Activated CD8-positive, alpha-beta memory T cell treated with anti-CD3 and anti-CD28 coated beads for 4 hours (primary cell): ENCODE measurements at places on chromosomes 2 and 18.

GRCh38 chr18:23972453-23972852 lies 42.1 kb upstream of the TTC39C start:
- no peak for DNase-seq

GRCh38 chr2:161250864-161251436 lies 57.3 kb upstream of the PSMD14 start:
- no peak for DNase-seq

GRCh38 chr18:55953326-55953725 lies 365.3 kb upstream of the TCF4 start:
- no peak for DNase-seq

GRCh38 chr18:62556397-62556796 lies 33.6 kb downstream of the ZCCHC2 start:
- no peak for DNase-seq

- no peak for DNase-seq
Measured at GRCh38 chr18:11960743-11961380, 20.4 kb upstream of the IMPA2 start.

DNA sequence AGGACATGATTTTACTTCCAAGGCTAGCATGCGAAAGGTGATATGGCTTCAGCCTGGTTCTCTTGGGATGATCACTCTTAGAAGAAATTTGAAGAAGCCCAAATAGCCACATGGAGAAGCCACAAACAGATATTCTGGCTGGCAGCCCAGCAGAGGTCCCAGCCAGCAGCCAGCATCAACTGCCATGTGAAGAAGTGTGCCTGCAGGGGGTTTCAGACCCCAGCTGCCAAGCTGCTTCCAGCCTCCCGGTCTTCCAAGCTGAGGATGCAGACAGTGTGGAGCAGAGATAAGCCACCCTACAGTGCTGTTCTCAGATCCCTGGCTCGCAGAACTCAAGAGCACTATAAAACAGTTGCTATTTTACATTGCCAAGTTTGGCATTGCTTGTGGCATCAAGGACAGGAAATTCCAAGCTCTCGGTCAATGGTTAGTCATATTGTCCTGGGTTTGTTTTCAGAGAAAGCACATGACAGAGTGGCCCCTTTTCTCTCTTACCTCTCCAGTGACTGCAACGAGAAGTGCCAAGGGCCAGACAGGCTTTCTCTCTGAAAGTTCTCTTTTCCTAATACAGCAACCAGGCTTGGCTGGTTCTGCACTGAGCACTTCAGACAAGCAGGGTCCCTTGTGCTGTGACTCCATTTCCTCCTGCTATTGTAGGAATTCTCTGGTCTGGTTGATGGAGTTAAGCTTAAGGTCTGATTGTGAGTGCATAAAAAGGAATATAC lies 223.7 kb downstream of the ANKRD30B start:
- no peak for DNase-seq

- no peak for DNase-seq
Measured at GRCh38 chr18:49137093-49137492, 186.3 kb upstream of the SMAD7 start.

- DNase-seq, result no peak
Measured at GRCh38 chr2:9179572-9180201, 26.9 kb upstream of the ASAP2 start.

- no peak for DNase-seq
Measured at GRCh38 chr2:28527196-28527595, 31.3 kb downstream of the PLB1 start.

DNA sequence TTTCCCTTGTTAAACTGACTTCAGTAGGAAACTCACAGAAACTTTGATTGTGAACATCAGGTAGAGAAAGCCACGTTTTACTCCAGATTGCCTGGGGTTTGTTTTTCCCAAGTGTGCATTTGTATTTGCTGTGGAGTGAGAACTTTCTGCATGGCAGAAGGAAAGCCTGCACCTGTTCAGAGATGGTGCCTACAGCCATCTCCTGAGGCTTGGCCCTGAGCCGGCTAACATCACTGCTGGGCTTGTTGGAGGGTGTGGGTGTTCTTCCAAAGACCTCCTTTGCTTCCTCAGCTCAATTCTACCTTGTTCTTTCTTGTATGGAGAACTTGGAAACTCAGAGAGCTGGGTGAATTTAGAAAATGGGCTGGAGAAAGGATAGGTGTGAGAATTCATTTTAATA lies 16.1 kb downstream of the KCNS3 start:
- no peak for DNase-seq

DNA sequence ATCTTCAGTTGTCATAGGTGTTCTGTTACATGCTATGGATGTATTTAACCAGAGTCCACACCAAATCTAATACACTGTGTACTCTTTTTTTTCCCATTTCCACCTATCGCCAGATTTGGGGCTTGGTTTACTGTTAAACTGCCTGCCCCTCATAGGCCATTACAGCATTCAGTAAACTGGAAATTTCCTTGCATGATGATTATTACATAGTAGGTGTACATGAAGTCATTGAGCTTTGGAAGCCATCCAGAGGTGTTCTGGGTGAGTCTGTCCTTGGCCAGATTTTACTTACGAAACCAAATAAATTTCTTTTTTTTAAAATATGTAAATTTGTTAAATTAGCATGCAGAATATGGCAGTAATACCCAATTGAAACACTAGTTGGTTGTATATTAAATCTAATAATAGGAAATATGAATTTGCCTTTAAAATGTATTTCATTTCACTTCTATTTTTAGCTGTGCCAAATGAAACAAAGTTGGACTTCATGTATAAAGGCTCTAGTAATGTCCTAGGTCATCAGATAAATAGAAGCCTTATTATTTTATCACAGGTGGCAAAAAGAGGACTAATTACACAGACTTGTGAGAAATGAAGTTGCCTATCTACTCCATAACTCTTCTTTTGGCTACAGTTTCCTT lies 60.7 kb downstream of the COMMD1 start:
- DNase-seq, result no peak

- DNase-seq, result no peak
Measured at GRCh38 chr2:193103064-193103463, 908.3 kb upstream of the TMEFF2 start.

DNA sequence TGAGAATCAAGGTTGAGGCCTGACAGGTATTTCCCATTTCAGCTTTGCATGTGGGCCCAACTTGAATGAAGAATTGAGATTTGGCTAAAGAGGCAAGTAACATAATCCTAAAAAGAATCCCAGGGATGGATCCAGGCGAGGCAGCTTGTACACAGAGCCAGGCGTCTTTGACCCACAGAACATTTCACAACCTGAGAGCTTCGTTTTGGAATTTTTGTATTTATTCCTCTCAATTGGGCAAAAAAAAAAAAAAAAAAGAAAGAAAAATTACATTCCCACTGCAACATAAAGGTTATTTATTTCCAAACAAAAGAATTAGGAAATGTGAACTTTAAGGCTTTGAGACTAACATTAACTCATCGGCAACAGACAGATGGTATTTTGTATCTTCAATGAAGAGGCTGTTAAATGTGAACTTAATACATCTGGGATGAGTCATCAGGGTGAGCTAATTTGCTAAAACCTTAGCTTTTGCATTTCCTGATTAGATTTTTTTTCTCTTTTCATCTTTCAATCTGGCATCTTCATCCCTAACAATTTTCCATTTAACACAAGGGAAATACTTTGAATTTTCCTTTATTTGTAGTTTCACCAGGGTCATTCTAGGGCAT lies 478.5 kb upstream of the TNP1 start:
- no peak for DNase-seq

DNA sequence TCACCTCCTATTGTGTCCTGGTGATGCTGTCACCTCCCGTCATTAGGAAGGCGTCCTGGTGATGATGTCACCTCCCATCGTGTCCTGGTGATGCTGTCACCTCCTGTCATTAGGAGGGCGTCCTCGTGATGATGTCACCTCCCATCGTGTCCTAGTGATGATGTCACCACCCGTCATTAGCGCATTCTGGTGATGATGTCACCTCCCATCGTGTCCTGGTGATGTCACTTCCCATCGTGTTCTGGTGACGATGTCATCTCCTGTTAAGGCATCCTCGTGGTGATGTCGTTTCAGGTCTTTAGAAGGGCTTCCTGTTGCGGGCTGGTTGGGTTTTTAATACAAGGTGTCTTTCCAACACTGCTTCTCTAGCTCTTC lies 40.7 kb downstream of the CTDP1 start:
- no peak for DNase-seq

- DNase-seq, result no peak
Measured at GRCh38 chr18:75025573-75025972, 183.4 kb downstream of the PTGR3 start.

DNA sequence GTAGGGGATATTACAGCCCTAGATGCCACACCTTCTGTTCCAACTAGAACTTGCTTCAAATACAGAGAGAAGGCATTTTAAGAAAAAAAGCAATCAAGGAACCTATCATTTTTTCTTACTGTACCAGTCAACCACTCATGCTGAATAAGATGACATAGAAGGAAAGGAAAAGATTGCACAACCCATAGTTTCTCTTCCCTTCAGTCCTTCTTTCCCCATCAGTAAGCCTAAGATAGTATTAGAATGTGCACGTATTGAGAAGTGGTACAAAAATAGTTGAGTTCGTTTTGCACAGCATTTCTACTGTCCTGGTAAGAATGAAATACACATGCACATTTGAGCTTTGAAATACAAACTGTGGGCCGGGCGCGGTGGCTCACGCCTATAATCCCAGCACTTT lies 27.0 kb upstream of the HK2 start:
- DNase-seq, result no peak

- DNase-seq, result no peak
Measured at GRCh38 chr2:64678771-64679590, 25.3 kb upstream of the SERTAD2 start.

DNA sequence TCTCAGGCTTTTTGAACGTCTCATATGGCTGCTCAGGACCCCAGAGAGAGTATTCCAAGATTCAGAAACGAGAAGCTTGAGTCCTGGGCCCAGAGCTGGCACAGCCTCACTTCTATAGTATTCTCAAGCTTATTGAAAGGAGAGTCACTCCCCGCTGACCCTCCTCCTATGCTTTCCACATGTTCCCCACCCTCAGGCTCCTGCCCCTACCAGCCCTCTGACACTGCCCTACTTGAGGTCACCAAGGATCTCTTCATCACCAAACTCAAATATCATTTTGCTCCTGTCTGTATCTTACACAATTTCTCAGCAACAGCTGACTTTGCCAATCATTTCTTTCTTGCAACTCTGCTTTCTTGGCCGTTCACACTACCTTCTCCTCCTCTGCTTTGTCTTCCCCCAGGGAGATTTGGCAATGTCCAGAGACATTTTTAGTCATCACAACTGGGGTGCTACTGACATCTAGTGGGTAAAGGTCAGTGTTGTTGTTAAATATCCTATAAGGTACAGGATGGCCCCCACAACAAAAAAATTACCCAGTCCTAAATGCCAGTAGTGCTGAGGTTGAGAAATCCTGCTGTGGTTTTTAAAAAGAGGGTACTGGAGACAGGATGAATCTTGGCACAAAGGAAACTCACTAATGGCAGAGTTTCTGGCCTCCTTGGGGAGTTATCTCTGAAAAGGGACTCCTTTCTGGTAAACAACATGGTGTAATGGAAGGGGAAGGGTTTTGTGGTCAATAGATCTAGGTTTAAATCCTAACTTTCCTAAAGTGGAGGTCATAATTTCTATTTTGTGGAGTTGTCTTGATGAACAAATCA lies 26.9 kb upstream of the INSIG2 start:
- no peak for DNase-seq

DNA sequence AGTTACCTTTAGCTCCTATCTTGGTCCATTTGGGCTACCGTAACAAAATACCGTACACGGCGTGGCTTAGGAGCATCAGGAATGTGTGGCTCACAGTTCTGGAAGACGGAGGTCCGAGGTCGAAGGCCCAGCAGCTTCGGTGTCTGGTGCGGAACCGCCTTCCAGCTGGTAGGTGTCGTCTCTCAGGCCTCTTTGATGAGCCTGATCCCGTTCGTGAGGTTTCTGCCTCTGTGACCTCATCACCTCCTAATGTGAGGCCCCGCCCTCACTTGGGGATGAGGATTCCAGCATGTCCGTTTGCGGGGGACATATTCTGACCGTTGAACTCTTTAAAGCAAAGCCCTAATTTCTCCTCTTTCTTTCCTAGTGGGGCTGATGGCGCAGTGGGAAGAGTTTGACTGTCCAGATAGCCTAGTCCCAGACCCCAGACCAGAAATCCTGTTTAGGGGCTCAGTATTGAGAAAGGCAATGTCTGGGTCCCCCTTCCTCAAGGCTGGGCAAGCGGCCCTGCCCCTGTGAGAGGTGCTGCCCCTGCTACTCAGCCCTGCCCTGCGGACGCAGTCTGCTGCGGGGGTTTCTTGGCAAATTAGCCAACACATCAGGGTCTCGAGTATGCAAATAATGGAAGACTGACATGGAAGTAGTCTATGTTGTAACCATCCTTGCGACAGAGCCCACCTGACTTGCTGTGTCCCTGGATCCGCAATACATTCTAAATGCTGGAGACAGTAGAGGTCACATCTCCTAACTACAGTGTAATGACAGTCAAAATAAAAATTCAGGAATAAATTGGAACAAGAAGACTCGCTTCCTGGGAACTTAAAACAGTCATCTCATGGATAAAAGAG lies 128.0 kb downstream of the ASB1 start:
- no peak for DNase-seq

DNA sequence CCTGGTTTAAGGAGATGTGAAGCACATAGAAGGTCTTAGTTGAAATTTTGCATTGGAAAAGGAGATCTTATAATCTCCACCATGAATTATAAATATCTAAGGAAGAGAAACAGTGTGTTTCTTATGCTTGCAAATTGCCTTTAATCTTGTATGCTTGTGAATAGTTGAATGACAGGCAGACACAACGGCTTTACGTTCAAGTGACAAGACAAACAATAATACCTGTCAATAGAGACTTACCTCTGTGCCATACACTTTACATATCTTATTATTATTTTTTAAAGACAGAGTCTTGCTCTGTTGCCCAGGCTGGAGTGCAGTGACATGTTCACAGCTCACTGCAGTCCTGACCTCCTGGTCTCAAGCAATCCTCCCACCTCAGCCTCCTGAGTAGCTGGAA lies 113.7 kb downstream of the QPCT start:
- DNase-seq, result no peak

DNA sequence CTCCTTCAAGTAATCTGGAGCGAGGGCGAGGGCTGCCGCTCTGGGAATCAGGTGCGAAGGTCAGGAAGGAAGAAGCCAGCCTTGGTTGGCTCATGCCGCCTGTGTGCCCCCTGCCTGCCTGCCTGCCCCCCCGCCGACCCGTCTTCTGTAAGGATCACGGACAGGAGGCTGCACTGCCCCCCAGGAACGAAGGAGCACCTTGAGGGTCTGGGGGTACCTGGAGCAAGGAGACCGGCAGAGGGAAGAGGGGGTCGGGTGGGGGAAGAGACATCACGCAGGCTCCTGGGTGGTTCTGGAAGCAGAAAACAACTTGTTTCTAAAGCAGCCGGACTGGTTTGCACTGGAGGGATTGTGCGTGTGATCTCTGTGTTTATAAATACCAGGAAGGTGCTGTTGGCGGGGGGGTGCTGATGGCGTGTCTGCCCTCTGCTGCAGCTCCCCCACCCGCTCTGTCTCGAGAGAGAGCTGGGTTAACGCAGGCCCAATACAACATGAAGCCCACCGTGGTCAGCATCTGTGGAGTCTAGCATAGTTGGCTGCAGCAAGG lies 1.7 kb downstream of the FOSL2 start:
- DNase-seq, result no peak
